Nucleus accumbens (tissue), 56 donors: ENCODE measurements at places on chromosomes 2 and 18.

DNA sequence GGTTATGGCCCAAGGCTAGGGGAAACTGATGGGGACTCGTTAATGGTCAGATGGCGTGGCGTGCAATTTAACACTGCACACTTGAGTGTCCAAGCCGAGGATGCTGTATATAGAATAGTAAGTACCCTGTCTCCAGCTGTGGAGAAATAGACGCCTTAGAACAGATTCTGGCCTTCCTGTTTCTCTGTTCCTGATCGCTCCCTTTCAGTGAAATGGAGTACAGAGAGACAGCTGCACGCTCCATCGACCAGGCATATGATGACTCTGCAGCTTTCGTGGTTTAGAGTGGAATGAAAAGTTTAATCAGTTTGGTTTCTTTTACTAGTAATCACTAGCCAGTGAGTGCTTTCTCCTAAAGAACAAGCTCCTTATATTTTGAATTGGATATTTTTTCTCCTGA, 213.4 kb downstream of the NEDD4L start:
- DNase-seq = no peak

- DNase-seq = peak; percentile 57
These were observed 65.0 kb downstream of the NOL4 start for GRCh38 chr18:34159691-34160185.

DNA sequence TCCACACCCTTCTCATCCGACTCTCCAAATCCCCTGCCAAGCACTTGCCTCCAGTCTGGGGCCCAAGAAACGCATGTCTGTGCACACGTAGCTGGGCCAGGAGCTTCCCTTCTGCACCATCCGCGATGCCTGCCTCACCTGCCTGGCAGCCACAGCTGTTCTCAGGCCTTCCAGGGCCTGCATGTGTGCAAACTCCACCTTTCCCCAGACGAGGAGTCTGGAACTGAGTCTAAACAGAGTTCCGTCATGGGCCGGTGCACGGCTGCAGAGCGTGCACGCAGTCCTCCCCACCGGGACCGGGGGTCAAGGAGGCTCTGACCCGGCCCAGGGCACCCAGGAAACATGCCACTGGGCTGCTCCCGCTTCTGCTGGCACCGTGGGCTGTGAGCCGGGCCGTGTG, 66.8 kb upstream of the SALL3 start:
- DNase-seq = no peak

GRCh38 chr18:28048612-28049011, 128.3 kb downstream of the CDH2 start:
- no peak for DNase-seq

GRCh38 chr2:228374741-228375140, 193.3 kb upstream of the SPHKAP start:
- no peak for DNase-seq

DNA sequence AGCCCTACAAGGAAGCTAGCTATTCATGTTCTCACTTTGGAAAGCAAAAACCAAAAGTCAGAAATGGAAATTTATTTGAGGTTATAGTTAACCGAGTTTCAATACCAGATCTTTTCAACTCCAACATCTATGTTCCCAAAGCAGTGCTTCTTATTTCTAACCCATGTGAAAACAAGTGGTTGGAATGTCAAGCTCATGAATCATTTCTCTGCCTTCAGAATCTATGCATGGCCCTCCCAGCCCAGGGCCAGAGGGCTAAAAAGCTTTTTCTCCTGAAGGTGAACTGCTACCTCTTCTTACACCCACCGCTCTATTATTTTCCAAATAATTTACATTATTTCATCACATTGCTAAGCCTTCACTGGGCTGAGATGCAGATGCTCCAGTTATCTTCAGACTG, 158.4 kb downstream of the SP3 start:
- no peak for DNase-seq

GRCh38 chr2:230046491-230046890, 22.2 kb downstream of the SLC16A14 start:
- DNase-seq = no peak

DNA sequence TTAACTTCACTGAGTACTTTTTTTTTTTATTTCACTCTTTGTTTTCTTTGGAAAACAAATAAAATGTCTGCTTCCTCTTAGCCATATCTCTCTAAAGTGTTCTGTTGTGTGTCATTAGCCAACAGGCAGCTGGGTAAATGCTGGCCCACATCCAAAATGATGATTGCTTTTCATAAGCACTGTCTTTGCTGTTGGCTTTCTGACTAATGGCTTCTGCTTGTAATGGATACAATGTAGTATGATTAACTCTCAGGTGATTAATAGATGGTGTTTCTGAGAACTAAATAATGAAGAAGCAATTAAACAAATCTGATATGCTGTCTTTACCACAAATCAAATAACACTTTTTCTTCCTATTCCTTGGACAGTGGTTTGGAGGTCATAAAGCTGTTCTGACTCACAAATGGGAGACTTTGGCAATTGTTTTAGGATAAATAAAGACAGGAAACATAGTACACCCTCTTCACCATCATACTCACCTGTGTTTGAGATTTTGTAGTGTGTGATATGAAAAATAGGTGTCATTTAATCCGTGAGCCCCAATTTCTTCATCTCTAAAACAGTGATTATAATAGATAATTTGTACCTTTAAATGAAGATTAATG, 888.4 kb downstream of the TSN start:
- no peak for DNase-seq

- DNase-seq = no peak
These were observed 227.9 kb downstream of the GBX2 start for GRCh38 chr2:235940330-235940729.

DNA sequence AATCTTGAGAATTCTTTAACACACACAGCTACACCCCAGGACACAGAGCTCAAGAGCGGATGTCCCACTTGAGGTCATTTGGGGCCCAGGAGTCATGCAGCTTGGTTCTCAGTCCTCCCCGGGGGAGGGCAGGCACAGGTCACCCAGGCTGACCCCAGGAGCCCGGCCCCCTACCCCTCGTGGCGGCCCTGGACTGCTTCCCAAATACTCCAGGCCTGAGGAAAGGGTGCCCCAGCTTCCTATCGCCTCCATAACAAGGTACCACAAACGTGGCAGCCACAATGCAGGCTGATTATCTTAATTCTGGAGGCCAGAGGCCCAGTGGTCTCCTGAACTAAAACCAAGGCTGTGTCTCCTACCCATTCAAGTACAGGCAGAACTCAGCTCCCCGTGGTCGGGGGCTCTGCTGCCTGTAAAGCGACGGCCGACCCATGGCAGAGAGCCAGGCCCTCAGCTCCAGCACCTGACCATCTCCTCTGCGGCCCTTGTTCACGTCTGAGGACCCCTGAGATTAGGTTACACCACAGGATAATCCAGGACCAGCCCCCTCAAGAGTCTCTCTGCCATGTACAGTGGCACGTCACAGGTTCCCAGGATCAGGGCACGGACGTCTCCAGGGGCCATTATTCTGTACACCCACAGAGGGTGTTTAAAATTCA, 10.5 kb downstream of the SLC66A2 start:
- no peak for DNase-seq

- no peak for DNase-seq
These were observed 144.7 kb downstream of the CAPN13 start for GRCh38 chr2:30662268-30663131.

DNA sequence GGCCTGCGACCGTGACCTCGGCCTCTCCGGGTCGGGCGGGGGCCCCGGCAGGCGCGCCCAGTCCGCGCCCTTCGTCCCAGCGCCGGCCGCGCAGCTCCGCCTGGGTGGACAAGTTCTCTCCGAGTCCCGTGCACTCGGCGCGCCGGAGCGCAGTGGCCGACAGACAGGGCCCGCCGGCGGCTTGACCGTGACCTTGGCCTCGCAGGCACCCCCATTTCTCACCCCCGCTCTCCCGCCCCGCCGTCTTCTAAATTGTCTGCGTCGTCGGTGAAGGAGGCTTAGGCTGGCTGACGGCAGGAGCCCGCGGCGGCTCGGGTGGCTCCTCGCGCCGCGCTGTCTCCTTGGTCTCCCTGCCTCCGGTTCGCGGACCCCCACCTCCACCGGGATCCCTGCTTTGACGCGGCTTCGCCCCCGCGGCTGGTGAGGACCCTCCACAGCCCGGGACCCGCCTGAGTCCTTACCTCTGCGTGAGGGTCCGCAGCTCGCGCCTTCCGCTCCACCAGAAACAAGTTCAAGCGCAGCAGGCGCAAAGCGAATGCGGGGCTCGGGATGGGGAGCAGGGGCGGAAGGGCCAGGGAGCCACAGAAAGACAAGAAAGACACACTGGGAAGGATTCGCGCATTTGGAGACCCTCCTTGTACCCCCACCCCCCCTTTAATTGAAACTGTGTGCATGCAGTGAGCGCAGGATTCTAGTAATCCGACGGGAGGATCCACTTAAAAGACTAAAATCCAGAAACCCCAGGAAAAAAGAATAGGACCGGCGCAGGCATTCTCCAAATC, 4.0 kb downstream of the PTGR3 start:
- no peak for DNase-seq

GRCh38 chr2:240631548-240632305, 6.4 kb downstream of the GPR35 start:
- DNase-seq = no peak

GRCh38 chr2:127490283-127490682, 36.0 kb downstream of the IWS1 start:
- no peak for DNase-seq
